ENCODE measurements at places on chromosomes 4 and X.

DNA sequence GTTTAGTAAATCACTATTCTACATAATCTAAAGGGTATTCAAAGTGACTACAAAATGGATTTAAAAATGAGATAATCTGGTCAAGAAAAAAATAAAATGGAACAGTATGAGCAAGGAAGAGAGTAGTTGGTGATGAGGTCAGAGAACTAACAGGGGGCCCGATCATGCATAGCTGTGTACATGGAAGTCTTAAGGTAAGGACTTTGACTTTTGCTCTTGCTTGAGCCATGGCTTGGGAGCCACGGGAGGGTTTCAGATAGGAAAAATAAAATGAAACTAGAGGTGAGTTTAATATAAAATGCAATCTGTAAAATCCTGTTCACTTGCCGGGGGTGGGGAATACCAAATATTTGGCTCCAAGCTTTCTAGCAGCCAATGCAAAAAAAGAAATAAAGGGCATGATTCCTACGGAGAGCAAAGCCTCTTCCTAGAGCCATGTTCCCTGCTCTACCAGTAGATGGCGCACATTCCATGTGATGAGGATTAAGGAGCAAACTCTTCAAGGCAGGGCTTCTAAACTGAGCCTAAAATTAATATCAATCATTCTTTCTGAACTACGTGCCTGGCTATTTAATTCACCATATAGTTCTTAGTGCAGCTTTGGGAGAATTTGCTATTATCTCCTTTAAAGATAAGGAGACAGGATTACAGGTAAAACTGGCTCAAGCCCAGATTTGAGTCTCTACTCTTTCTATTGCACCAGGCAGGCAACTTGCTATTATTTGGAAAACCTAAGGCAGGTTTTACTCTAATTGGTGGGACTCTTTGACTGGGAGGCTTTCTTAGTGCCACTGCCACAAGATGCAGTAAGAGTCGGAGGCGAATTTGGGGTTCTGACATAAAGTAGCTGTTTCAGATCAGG is 6.8 kb upstream of the CLCN5 start:
- no peak for DNase-seq

DNA sequence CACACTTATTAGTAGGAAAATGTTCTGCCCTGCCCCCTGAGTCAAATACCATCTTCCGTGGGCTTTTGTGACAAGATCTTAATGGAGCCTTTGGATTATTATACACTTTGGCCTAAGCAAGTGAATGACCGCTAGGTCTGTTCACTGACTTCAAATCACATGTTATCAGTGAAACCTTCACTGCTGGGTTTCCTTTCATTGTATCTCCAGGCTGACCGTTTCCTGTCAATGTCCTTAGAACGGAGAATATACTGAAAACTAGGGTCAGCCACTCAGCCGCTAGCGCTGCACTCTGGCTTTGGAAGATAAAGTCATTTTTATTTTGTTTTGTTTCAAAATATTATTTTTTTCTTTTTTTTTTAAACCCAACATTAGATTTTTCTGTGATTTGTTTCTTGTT is 107.0 kb upstream of the TLL1 start:
- DNase-seq = no peak

DNA sequence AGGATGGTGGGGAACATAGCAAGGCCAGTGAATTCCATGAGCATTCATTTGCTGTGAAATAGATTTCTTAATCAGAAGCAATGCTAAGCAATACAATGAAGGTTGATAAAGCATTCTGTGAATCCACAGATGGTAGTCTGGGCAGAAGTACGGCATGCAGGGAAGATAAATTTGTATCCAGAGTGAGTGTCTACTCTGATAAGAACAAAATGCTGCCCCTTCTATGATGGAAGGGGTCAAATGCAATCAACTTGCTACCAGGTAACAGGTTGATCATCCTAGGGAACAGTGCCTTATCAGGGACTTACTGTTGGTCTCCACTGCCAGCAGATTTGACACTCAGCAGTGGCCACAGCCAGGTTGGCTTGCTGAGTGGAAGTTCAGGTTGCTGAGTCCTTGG is 189.4 kb downstream of the MAB21L2 start:
- no peak for DNase-seq

DNA sequence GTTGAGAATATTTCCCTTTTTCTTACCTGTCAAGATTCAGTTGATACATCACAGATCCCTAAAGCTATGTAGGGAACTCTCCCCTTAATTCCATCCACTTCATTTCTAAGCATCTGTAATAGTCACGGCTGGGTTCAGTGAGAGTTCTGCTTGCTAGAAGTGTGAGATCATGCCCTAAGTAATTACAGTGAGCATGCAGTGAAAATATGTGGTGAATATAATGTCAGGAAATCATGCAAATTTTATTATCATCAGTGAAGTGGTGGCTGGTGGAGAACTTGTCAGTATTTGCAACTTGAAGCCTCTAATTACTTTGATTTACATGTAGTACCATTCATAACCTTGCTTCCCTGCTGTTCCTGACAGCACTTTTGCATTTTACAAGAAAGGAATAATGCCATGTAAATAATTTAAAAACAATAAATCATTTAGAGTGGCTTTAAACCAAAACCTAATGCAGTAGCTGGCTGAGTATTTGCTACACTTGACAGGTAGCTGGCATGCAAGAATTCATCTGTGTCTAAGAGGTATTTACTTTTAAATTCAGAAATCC is 28.3 kb upstream of the CFAP299 start:
- no peak for DNase-seq

DNA sequence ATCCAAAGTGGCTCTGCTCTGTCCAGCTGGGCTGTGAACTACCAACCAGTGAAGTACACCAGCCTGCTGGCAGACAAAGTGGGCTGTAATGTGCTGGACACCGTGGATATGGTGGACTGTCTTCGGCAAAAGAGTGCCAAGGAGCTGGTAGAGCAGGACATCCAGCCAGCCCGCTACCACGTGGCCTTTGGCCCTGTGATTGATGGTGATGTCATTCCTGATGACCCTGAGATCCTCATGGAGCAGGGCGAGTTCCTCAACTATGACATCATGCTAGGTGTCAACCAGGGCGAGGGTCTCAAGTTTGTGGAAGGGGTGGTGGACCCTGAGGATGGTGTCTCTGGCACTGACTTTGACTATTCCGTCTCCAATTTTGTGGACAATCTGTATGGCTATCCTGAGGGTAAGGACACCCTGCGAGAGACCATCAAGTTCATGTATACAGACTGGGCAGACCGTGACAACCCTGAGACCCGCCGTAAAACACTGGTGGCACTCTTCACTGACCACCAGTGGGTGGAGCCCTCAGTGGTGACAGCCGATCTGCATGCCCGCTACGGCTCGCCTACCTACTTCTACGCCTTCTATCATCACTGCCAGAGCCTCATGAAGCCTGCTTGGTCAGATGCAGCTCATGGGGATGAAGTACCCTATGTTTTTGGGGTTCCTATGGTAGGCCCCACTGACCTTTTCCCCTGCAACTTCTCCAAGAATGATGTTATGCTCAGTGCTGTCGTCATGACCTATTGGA is 22.6 kb downstream of the NLGN3 start:
- no peak for DNase-seq

DNA sequence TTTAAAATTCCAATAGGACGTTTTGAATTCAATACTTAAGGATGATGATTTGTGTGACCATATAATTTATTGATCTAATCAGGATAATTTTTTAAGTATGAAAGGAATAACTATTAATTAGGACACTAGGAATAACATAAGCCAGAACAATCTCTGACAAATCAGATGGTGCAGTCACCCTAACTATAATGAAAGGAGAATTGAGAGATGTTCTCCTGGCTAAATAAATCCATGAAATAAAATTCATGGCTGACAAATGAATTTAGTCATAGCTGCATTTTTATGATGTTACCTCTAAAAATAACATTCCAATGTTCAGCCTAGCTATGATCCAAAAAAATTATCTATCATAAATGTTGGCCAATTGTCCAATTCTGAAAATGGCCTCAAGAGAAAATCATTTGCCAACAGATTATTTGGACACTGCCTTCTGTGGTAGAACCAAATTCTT is 190.6 kb upstream of the NEIL3 start:
- DNase-seq = no peak

GRCh38 chr4:1187182-1187581 is 14.8 kb upstream of the SPON2 start:
- DNase-seq = no peak

DNA sequence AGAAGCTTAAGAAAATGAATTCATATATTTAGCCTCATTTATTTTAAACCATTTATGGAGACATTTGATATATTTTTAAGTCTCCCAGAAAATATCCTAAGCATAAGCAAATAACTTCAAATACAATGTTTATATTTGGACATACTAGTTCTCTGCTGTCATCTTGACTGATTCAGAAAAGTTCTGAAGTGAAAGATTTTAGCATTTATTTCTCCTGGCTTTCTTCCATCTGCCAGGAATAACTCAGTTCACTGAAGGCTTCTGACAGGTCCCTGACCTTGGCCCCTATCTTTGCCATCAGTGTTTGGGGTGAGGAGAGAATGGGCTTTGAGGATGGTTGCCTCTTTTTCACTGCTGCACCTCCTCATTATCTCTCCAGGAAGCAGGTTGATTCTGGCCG is 115.7 kb downstream of the SLIT2 start:
- no peak for DNase-seq

GRCh38 chr4:54614149-54614548 is 43.6 kb upstream of the KIT start:
- DNase-seq = no peak

DNA sequence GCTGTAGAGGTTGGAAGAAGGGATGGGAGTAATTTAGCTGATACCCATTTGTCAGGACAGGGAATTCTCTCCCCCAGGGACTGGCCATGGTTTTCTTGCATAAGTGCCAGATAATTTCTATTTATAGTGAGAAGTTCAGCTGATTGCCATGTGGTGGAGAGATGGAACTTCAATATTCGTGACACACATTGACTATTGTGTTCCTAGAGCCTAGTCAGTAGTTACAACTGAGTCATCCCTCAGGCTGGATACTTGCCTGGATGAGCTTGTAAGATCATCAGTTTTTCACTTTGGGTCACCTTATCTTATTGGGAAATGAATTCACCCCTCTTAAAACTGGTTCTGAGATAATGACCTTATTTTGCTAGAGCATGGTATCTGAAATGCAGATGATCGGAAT is 32.2 kb downstream of the CFAP299 start:
- no peak for DNase-seq

DNA sequence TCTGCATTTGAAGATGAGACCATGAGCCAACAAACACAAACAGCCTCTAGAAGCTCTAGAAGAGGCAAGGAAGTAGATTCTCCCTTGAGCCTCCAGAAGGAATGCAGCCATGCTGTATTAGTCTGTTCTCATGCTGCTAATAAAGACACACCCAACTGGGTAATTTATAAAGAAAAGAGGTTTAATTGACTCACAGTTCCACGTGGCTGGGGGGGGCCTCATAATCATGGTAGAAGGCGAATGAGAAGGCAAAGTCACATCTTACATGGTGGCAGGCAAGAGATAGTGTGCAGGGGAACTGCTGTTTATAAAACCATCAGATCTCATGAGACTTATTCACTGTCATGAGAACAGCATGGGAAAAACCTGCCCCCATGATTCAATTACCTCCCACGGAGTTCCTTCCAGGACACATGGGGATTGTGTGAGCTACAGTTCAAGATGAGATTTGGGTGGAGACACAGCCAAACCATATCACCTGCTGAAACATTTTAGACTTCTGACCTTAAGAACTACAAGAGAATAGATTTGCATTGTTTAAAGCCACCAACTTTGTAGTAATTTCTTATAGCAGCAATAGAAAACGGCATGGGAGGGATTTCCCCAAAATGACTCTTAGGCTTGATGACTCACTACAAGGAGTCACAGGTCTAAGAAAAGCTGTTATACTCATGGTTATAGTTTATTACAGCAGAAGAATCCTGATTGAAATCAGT is 284.4 kb upstream of the SFRP2 start:
- DNase-seq = no peak

- DNase-seq = no peak
These were observed 45.8 kb downstream of the SLC39A8 start for GRCh38 chr4:102299354-102300107.

DNA sequence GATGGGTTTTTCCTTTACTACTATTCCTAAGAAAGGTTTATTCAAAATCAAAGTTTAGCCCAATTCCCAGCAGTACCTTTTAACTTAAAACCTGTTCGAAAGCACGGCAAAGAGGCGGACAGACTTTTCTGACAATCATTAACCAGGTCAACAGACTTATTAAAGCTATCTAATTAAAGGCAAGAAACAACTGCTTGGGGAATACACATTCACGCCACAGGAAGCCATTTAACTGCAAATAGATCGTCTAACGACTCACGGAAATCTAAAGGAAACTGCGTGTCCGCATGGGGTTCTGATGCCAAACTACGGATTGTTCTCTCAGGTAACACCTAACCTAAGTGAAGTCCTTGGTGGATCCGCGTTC is 663 bp upstream of the USP53 start:
- DNase-seq = no peak

DNA sequence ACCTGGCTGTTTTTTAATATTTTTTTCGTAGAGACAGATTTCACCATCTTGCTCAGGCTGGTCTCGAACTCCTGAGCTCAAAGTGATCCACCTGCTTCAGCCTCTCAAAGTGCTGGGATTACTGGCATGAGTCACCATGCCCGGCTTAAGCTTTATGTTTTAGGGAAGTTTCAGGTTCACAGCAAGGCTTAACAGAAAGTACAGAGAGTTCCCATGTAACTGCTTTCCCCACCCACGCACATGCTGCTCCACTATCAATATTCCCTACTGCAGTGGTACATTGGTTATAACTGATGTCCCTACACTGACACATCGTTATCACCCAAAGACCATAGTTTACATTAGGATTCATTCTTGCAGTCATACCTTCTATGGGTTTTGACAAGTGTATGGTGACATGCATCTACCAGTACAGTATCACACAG is 62.7 kb downstream of the PRPS1 start:
- DNase-seq = no peak

- no peak for DNase-seq
These were observed 435 bp downstream of the DCX start for GRCh38 chrX:111411557-111411956.

- DNase-seq = no peak
These were observed 121.1 kb upstream of the SORBS2 start for GRCh38 chr4:185933078-185933581.

GRCh38 chr4:10458177-10458576 is 951 bp upstream of the ZNF518B start:
- no peak for DNase-seq

GRCh38 chrX:107429090-107429489 is 20.4 kb upstream of the FRMPD3 start:
- no peak for DNase-seq

DNA sequence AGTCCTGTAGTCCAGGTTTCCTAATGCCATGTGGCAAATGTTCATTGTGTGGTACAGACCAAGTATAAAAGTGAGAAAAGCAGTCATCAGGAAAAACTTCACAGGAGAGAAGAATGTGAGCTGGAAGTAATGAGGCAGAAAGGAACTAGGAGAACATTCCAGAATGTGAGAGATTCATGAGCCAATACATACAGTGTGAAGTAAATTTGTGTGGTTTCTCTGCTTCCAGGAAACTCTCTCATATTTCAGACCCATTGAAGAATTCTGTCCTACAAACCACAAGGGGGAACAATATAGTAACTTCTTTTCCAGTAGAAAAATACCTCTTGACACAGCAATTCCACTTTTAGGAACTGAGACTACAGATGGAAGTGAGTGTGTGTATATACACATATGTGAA is 136.5 kb downstream of the RNF150 start:
- no peak for DNase-seq

- no peak for DNase-seq
These were observed 34.8 kb upstream of the RAP1GDS1 start for GRCh38 chr4:98226396-98226795.

- no peak for DNase-seq
These were observed 102.9 kb downstream of the GATB start for GRCh38 chr4:151657896-151658295.

- no peak for DNase-seq
These were observed 63.0 kb downstream of the MSX1 start for GRCh38 chr4:4922441-4922840.

All from omental fat pad (tissue), 4 donors.